ENCODE measurements at places on chromosomes 4 and X. TPM values are rescaled to one million over a fixed set of nuclear protein-coding genes. Genes with fewer than 3 reads are reported as not detected.

Gene RHOXF2B
- total RNA-seq = not detected

Gene MAGEA2B
- 1.1 TPM for total RNA-seq

DNA sequence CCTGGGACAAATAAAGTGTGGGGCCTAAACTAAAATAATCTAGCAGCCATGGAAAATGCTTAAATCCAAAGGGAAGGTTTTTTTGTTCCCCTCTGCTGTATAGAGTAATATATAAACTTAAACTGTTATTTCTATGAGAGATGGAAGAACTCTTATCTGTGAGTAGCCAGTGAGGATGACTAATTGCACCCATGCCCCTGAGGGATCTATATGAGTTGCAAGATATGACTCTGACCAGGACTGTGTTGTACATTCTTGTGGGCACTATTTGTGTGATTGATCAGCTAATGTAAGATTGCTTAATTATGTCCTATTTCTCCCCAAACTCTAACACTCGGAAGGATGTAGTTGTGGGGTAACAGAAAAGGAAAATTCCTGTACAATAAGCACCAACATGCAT is 35.2 kb upstream of the AMBN start:
- DNase-seq = no peak

Gene TTC29
- 3.6 TPM for total RNA-seq

GRCh38 chr4:1318046-1318375 is 28.3 kb downstream of the MAEA start:
- no peak for DNase-seq

Gene RAB41
- total RNA-seq = not detected

Gene FAM9B
- total RNA-seq = not detected

Gene NPFFR2
- 2.1 TPM for total RNA-seq

DNA sequence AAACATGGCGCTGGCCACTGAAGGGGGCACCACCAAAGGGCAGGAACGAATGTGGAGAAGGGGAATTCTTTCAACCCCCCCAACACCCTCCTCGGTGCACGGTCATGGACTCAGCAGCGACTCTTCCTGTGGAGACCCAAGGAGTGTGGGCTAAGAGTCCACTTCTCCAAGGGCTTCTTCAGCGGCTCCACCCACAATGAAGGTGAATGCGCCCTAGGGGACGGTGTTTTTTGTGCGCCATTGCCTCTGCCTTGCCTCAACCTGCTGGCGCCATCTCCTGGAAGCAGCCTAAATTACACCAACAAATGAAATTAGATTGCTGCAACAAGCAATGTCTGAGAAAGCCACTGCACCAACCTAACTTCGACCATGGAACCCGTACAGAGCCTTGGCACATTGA is 169.2 kb upstream of the MAGEB18 start:
- DNase-seq = no peak

Gene KIAA1210
- total RNA-seq = not detected

- no peak for DNase-seq
These were observed 15.1 kb upstream of the INTS6L start for GRCh38 chrX:135505351-135505750.

Gene APBB2
- total RNA-seq = 18.6 TPM

Data from type B pancreatic cell (in vitro differentiated cells).